ENCODE measurements at places on chromosomes 2 and 18. TPM values are rescaled to one million over a fixed set of nuclear protein-coding genes. Genes with fewer than 3 reads are reported as not detected.

The DYSF gene
- total RNA-seq = 14.8 TPM

The NLRC4 gene
- not detected for total RNA-seq

The DSG3 gene
- total RNA-seq = not detected

GRCh38 chr2:28649481-28650265, 102.0 kb upstream of the PPP1CB start:
- no peak for DNase-seq
- H3K27me3 ChIP-seq = no peaks in the 10 kb centered on the region
- H3K4me1 ChIP-seq = peaks cover 6% of the 10 kb centered on the region
- H3K4me3 ChIP-seq = no peak overlapping the region

- DNase-seq = peak; percentile 96
- H3K4me1 ChIP-seq = peaks cover 44% of the 10 kb centered on the region
- H3K27me3 ChIP-seq = peaks cover 14% of the 10 kb centered on the region
- H3K36me3 ChIP-seq = no peaks in the 10 kb centered on the region
- H3K27ac ChIP-seq = peak within 1 kb of the TSS; percentile 98
Measured at GRCh38 chr2:109613922-109614714, at the start of the genes SEPTIN10 and SOWAHC. TSS of gene SEPTIN10 (minus strand) at chr2:109613966. CDS start at chr2:109613827, 139 bp downstream. TSS of gene SOWAHC (plus strand) at chr2:109614364. CDS start at chr2:109614490, 126 bp downstream.

DNA sequence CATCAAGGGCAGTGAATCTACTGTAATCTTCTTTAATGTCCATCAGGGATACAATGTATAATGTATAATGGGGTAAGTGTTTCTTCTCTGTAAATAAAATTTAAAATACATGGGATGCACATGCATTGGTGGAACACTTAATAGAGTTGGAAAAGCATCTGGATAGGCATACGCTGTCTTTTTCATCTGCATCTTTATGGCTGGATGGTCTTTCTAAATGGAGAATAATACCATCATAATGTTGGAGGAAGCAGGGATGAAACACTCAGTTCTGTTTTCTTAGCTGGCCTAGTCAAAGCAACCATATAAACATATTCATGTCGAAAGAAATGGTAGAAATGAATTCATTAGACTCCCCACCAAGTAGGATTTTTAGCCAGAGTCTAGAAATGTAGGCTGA, 202.8 kb downstream of the CDCA7 start:
- H3K4me3 ChIP-seq = no peak overlapping the region
- H3K27me3 ChIP-seq = no peaks in the 10 kb centered on the region
- no peak overlapping the region for H3K27ac ChIP-seq
- no peak for DNase-seq

GRCh38 chr2:190031969-190032618, 30.4 kb downstream of the MSTN start:
- H3K4me1 ChIP-seq = no peaks in the 10 kb centered on the region
- H3K27ac ChIP-seq = no peak overlapping the region
- no peak for DNase-seq
- no peaks in the 10 kb centered on the region for H3K27me3 ChIP-seq
- no peaks in the 10 kb centered on the region for H3K36me3 ChIP-seq

DNA sequence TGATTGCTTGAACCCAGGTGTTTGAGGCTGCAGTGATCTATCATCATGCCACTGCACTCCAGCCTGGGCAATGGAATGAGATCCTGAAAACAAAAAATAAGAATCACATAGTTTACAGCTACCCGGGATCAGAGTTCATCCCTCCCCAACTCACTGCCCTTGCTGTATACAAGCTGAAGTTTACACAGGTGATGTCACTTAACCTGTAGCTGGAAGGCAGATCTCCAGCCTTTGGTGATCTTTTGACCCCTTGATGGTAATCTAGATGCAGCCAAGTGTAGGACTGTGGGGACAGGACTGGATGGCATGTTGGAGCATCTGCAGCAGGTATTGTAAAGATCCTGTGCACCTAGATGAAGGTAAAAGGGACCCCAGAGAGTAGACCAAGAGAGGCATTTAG, 66.7 kb upstream of the SLC14A2 start:
- H3K27ac ChIP-seq = no peak overlapping the region
- H3K4me1 ChIP-seq = no peaks in the 10 kb centered on the region
- DNase-seq = no peak
- H3K36me3 ChIP-seq = no peaks in the 10 kb centered on the region
- H3K4me3 ChIP-seq = no peak overlapping the region

GRCh38 chr18:3345885-3346284, 84.0 kb downstream of the MYL12B start:
- DNase-seq = no peak
- H3K27me3 ChIP-seq = no peaks in the 10 kb centered on the region
- no peak overlapping the region for H3K4me3 ChIP-seq
- H3K4me1 ChIP-seq = peaks cover 18% of the 10 kb centered on the region

DNA sequence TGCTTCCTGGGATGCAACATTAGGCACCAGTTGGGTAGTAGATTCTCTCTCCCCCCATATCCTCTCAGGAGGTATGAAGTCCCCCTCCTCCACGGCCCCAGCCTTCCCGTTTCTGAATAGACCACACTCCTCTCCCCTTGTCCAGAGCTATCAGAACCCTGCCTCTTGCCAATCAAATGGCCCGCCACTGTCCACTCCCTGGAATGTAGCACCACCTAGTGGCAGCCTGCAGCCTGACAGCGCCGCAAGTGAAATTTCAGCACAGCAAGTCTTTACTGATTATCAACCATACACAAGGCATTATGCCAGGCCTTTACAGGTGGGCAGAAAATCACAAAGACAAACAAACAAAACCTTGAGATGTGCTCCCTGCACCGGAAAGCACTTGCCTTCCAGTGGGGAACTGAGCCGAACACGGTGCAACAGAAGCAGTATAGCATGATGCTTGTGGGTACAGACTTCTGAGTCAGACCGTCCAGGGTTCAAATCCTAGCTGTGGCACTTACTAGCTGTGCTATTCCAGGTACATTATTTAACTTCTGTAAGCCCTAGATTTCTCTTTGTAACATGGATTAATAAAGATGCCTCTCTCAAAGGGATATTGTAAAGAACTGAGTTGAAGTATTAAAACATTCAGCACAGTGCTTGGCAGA, 174.0 kb downstream of the SMAD2 start:
- peak; percentile 83 for DNase-seq
- no peak overlapping the region for H3K4me3 ChIP-seq
- H3K36me3 ChIP-seq = no peaks in the 10 kb centered on the region
- H3K4me1 ChIP-seq = peaks cover 9% of the 10 kb centered on the region
- no peaks in the 10 kb centered on the region for H3K27me3 ChIP-seq
- no peak overlapping the region for H3K27ac ChIP-seq

GRCh38 chr2:189552991-189553404, 27.6 kb downstream of the SLC40A1 start:
- no peak overlapping the region for H3K4me3 ChIP-seq
- no peak overlapping the region for H3K27ac ChIP-seq
- no peaks in the 10 kb centered on the region for H3K27me3 ChIP-seq

- no peak overlapping the region for H3K27ac ChIP-seq
- H3K27me3 ChIP-seq = no peaks in the 10 kb centered on the region
- H3K4me3 ChIP-seq = no peak overlapping the region
- no peaks in the 10 kb centered on the region for H3K36me3 ChIP-seq
- peaks cover 3% of the 10 kb centered on the region for H3K4me1 ChIP-seq
Measured at GRCh38 chr2:28403370-28403956, 10.8 kb downstream of the FOSL2 start.

All from WTC11 (cell line).